Frontal cortex (tissue), 4 donors: ENCODE measurements at places on chromosomes 1 and 21. TPM values are rescaled to one million over a fixed set of nuclear protein-coding genes. Genes with fewer than 3 reads are reported as not detected.

- no peak for DNase-seq
These were observed 139.1 kb downstream of the BRINP2 start for GRCh38 chr1:177309880-177310279.

DNA sequence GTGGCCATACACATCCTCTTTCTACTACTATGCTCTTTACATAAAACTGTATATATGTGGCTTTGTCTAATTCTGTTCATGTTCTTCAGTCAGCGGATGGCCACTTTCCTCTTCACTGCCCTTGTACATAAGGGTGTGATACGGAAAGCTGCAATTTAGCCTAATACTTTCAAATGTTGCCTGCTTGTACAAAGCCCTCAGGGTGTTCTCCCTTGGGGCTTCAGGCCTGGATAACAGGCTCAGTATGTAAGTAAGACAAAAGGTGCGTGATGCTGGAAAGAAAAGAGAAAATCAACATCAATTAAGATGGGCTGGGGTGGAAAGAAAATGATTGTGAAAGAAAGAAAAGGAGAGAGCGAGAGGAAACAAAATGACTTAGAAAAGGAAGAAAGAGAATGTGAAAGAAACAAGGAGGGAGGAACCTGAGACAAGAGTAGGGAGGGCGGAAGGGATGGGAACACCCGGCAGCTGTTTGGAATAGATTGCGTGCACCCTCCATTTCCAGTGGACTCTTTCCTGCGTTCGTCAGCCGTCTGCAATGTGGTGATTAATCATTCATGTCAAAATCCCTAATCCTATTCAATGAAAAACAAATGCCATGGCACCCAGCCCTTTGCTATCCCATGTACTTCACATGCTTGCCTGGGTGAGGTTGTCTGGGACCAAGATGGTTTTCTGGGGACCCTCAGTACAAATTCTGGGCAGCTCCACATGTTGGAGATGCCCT lies 553.6 kb downstream of the NUF2 start:
- no peak for DNase-seq

- DNase-seq, result no peak
These were observed 142.5 kb downstream of the CTH start for GRCh38 chr1:70553567-70553956.

- no peak for DNase-seq
These were observed 31.5 kb upstream of the C1orf198 start for GRCh38 chr1:230899841-230900251.

GRCh38 chr21:45576838-45577737 lies 34.8 kb upstream of the SLC19A1 start:
- DNase-seq, result no peak

DNA sequence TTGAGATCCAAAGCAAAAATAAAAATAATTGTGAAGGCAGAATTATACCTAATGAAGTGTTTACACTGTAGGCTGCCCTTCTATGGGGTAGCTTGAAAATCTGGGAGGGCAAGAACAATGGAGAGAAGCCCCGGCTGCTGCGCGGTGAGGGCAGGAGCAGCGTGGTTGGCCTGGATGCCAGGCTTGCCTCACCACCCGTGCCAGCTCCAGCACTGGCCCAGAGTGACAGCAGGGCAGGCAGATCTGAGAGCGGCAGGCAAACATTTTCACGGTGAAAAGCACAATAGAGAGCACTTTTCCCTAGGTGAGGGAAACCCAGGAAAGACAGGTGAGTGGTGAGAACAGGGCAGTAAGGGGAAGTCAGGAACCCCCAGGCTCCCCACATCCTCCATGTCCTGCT lies 1.4 kb downstream of the PROK1 start:
- DNase-seq, result no peak

DNA sequence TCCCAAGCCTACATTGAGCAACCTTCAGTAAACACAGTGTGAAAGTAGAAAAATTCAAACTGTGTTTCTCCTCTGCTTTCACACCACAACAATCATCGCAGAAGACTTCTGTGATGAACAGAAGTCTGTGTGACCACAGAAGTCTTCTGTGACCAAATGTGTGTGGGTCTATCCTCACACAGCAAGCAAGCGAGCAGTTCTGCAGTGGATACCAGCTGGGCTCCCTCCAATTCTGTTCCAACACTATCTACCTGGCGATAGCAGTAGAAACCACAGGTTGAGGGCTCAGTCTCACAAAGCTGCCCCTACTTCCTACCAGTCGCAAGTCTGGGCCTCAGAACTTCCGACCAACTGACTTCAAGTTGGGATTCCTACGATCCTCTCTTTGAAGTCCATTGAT lies 21.0 kb upstream of the RAP1A start:
- no peak for DNase-seq

DNA sequence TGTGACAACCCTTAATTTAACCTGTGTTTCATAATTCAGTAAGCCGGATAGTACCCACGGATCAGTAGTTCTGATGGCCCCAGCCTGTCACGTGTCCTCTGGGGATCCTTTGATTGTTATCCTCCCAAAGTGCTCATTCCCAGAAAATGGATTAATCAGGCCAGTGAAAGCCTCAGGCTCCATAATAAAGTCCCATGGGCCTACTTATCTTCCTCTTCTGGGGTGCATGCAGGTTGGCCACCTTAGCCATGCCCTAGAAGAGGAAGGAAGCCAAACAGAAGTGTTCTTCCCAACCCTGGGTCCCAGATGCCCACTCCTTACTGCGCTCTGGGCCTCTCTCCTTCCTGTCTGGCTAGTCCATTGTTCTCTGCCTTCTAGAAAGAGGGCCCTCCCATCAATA lies 146.1 kb downstream of the EDEM3 start:
- no peak for DNase-seq

GRCh38 chr1:55634516-55634915 lies 419.4 kb upstream of the USP24 start:
- no peak for DNase-seq

- DNase-seq, result no peak
These were observed 11.4 kb downstream of the MX2 start for GRCh38 chr21:41373253-41373652.

GRCh38 chr1:17309426-17310067 lies 1.6 kb downstream of the PADI4 start:
- no peak for DNase-seq

DNA sequence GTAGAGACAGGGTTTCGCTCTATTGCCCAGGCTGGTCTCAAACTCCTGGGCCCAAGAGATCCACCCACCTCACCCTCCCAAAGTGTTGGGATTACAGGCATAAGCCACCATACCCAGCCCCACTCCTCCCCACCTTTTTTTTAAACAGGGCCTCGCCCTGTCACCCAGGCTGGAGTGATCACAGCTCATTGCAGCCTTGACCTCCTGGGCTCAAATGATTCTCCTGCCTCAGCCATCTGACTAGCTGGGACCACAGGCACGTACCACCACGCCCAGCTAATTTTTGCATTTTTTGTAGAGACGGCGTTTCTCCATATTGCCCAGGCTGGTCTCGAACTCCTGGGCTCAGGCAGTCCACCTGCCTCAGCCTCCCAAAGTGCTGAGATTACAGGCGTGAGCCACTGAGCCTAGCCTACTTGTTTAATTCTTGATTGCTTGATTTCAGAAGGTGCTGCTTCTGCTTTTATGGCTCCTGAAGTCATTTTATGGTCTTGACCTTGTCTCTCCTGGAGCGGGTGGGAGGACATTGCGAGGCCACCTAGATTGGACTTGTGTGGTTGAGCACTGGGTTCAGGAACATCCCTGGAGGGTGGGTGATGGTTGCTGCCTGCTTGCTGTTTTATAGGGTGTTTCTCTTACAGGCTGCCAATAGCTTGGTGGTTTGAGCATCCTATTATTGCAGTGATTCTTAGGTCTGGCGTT lies 81.9 kb downstream of the GALNT2 start:
- no peak for DNase-seq

- no peak for DNase-seq
These were observed 440 bp upstream of the LENEP start for GRCh38 chr1:154992721-154993571.

DNA sequence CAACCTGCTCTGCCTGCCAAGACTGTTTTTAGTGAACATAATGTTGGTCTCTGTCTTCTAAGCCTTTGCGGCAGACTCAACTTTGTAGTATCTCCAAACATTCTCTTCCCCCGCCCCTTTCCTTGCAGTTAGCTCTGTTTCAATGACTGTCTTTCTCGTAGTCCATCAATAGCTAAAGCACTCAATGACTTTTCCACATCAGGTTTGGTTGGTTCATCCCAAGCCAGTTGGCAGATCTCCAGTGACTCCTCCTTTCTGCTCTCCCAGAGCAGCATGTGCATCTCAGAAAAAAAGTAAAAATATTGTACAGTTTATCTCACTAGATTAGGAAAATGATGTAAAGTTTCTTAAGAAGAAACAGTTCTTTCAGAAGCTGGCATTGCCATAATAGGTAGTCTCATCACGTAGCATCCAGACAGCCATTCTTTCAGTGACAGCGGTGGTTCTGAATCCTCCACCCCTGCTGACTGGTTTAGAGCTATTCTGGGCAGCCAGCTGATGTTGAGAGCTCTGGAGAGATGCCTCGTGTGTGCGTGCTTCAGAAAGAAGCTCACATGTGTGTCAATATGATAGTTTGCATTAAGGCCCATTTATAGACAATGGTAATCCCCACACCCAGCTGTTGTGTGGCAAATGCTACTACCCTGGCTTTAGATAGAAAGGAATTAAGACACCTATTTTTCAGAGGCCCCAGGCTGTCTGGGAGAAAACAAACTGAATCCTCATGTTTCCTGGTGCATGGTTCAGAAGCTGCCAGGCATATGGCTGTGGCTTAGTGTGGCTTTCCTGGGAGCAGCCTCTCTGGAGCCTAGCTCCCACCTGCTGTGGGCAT lies 53.2 kb downstream of the CNN3 start:
- DNase-seq, result peak; percentile 32

DNA sequence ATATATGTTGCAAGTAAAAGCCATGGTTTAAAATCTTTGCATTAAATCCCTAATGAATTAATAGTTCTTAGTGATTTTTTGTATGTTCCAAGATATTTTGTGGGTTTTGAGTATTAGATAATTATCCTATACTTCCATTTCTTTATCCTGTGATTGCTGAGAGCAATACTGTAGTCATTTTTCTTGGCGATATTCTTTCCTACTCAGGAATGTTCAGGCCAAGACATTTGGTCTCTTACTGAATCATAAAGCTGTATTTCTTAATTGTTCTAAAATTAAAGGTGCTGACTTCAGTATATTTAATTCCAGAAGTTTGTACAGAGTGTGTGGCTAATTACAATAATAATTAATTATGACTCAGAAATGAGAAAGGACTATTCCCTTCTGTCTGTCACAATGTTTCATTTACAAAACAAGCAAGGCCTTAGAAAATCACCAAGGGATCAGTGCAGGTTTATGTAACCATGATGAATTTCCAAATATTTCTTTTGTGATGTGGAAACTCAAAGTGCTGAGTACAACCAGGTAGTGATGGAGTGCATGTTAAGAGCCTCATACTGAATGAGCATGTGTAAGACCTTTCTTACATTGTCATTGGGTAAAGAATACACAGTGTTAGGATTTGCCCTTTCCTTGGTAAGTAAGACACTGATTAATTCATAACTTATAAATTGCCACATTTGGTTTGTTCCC lies 161.2 kb downstream of the HMCN1 start:
- DNase-seq, result no peak

GRCh38 chr21:28872218-28872617 lies 120.5 kb downstream of the LTN1 start:
- DNase-seq, result no peak

DNA sequence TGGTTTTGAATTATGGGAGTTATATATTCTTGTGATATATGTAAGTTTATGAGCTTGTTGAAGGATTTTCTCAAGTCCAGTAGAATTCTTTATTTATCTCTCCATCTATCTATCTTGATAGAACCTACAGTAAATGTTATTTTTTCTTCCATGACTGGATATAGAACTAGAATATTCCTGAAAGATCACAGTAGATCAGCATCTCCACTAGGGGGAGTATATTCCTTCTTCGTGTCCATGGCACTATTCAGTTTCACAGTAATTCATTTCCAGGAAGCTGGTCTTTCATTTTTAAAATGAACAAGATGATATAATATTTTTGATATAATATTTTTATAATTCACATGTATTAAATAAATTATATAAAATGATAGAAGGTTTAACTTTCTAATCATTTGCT lies 18.8 kb downstream of the TMPRSS15 start:
- no peak for DNase-seq

- no peak for DNase-seq
These were observed 41.4 kb upstream of the RCC2 start for GRCh38 chr1:17480846-17481245.

DNA sequence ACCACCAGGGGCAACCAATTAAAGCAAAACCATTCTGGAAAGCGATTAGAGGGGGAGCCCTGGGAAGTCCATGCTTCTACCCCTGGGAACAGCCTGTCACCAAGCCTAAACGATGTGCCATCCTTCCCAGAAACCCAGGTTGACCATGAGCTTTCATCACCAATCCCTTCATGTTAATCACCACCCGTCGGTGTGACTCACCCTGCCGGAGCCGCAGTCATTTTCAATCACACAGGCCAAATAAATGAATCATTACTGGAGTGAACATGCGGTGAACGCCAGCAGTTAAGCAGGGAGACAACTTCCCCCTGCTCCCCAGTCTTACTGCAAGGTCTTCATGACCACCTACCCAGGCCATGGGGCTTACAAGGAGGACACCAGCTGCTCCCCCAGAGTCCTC lies 308.8 kb downstream of the AJAP1 start:
- no peak for DNase-seq

- DNase-seq, result peak; percentile 46
These were observed 661 bp downstream of the PLEKHO1 start for GRCh38 chr1:150150133-150151021.

GRCh38 chr1:87972811-87973210 lies 644.1 kb downstream of the LMO4 start:
- no peak for DNase-seq

DNA sequence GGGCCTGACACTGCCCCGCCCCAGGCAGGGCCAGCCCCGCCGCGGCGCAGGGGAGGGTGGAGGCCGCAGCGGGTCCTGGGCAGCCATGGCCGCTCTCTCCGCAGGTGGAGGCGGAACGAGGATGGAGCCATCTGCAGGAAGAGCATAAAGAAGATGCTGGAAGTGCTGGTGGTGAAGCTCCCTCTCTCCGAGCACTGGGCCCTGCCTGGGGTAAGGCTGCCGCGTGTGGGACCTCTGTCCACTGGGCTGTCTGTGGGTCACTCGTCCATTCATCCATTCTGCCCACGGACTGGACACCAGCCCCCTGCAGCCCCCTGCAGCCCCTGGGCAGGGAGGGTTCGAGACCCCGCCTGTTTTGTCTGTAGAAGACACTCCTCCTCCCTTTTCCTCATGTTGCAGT lies 18.4 kb upstream of the LRRC3 start:
- no peak for DNase-seq

The ITLN1 gene
- not detected for total RNA-seq

The EVI5 gene
- total RNA-seq, result 56.7 TPM

The OR2T2 gene
- total RNA-seq, result not detected

The UMODL1 gene
- not detected for total RNA-seq

The PROX1 gene
- 6.5 TPM for total RNA-seq

The OR2G6 gene
- not detected for total RNA-seq

The TCHH gene
- total RNA-seq, result under 0.01 TPM

The NBPF1 gene
- 67.3 TPM for total RNA-seq

The ITGB2 gene
- 4.9 TPM for total RNA-seq
